ENCODE measurements at places on chromosomes 5 and 9.

DNA sequence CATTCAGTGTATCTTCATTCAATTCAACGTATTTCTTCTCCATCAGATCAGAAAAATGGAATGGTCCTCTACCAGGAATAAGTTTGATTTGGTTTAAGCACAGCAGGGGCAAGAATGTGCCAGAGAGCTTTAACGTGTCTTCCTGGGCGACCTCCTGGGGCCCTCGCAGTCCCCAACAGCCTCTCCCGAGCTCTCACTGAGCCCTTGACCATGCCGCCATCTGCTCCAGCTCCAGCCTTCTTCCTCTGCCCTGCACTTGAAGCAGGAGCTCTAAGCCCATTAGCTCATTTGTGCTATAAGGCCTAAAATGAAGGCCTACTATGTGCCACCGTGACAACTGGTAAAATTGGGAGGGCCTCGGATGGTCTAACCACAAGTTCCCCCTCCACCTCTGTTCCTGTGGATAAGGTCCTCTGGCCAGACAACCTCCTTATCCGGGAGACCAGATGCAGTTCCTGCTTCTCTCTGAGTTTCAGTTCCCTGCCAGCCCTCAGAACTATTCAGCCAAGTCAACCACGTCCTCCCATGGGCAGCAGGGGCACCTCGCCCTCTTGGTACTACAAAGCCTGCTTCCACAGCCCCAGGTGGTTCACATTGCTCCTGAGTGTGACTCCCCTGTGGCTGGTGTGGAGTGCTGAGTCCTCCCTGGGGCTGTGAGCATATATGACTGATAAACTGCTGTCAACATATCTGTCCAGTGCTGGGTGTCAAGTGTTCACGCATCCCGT is 35.8 kb downstream of the C5orf15 start:
- no peak for DNase-seq

- no peak for DNase-seq
Observed at GRCh38 chr9:122827761-122828093, 661 bp downstream of the PDCL start.

DNA sequence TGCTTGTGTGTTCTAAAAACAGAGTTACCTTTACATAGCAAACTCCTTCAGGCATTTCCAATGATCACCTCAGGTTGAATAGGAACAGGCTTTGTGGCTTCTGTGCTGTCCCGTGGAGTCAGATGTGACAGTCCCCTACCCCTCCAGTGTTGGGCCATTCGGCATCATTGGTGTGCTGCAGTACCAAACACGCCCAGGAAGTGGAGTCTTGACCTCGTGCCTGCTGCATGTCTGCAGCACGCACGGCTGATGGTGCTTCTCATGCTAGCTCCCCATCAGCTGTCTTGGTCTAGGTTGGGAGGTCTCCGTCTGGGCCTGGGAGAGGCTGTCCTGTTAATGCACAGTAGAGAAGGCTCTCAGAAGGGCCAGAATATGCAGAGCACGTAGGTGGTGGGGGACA is 42.5 kb upstream of the PHF2 start:
- DNase-seq = no peak

DNA sequence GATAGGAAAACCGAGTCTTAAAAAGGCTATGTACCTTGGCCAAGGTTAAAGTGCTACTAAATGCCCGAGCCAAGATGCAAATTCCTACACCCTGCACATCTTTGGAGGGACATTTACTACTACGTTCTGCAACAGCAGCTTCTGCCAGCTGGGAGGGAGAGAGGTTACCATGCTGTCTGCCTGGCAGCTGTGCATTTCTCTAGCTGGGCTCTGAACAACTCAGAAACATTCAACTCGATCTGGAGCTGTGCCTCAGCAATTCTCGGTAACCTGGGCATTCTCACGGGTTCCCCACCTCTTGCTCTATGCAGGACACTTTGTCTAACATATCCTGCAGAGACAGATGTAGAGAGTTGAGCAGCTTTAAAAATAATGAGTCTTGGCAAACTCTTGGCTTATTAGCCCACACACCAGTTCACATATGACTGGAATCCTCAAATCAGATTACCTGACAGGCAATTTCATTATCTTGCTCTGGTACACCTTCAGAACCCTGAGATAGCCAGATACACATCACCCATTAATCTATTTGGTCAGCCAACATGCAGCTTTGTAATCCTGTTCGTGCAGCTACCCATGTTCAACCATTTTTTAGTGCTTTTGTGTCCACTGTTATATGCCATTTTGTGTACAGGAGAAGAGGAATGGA is 115.8 kb downstream of the EFNA5 start:
- no peak for DNase-seq

DNA sequence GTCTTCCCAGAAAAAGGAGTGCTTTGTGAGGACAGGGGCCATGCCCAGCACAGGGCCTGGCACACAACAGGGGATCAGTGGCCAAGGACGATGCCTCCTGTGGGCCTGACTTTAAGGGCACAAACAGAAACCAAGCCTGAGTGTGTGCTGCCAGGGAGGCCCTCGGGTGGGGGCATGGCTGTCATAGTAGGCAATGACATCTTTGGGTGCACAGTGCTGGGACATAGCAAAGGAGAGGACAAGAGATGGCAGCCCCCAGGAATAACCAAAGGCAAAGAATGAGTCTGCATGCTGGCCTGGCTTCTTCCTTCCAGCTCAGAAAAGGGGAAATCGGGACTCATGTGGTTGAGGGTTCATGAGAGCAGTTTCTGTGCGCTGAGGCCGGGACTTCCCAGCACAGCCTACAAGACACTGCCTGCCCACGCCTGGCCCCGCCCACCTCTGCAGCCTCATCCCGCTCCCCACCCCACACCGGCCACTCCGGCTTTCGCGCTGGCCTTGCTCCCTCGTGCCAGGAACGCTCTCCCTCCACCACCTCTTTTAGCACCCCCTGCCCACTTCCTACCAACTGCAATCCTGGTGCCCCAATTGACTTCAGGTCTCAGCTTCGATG is 13.8 kb upstream of the LHX2 start:
- no peak for DNase-seq

DNA sequence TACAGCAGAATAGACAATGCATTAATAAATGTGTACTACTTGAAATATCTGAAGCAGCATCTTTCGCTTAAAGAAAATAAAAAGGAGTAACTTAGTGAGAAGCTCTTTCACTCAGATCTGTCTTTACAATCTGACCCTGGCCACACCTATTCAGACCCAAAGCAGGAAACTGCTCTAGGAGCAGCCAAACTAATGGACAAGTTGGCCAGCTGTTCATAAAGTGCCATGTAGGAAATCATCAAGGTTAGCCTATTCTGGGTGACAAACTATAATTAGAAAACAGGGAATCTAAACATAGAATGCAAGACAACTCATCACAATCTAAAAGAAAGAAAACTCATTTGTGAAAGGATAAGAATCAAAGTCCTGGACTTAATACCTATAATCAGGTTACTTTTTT is 101.3 kb downstream of the AGTPBP1 start:
- DNase-seq = no peak

DNA sequence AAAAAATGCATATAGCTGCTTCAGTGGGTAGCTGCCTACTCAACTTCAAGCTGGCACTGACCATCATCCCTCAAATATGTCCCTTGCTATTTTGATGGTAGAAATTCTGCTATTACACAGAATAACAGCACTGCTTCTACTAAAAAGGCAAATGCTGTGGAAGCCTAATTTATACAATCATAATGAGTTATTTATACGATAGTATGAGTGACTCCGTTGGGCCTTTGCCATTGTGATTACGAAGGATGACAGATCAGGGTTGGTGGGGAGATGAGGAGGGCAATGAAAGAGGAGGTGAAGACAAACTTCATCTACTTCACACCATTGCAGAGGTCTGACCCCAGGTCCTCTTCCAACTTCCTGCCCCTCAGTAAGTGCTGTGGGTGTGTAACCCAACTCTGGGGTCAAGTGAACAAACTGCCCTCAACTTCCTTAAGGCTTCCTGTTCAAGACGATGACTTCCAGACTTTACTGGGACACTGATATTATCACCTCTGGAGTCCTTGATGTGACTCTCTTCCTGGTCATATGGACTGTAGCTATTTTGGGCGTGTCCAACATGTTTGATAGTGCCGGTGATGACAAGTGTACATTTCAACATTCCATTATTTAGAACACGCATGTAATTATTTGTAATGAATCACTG is 74.1 kb upstream of the RPS23 start:
- DNase-seq = no peak

DNA sequence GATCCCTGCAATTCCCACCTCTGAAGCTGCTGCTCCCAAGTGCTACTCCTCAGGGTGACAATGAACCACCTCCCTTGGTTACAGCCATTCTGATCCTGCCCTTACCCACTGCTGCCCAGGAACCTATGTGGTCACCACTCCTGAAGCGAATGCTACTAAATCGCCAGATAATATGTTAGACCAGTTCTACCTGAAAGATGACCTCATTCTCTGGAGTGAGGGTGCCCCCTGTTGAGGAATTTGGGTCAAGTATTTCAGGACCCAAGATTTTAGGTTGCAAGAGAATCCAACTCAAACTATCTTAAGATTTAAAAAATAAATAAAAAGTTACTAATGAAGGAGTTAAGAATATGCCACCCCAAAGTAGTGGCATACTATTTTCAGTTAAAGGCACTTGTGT is 5.8 kb upstream of the SNAPC3 start:
- no peak for DNase-seq

DNA sequence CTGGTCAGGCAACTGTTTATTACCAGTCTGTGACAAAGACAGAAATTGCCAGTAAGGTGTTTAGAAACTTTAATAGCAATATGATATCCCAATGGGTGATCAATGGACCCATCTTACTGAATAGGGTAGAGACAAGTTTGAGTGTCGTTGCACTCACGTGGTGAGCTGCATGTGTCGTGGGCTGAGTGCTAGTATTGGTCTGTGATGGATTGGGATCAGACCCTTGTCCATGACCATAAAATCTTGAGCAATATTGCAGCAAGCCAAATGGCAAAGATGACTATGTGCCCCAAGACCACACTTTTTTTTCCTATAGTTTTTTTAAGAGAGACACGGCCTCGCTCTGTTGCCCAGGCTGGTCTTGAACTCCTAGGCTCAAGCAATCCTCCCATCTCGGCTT is 114.5 kb downstream of the PALM2AKAP2 start:
- no peak for DNase-seq

GRCh38 chr9:11064909-11065308 is 452.1 kb upstream of the PTPRD start:
- DNase-seq = no peak

- DNase-seq = no peak
Observed at GRCh38 chr5:43411495-43411894, 696 bp downstream of the CCL28 start.

GRCh38 chr5:138632900-138633489 is 57.8 kb upstream of the HSPA9 start:
- DNase-seq = no peak

GRCh38 chr5:72587661-72588308 is 80.6 kb upstream of the ZNF366 start:
- DNase-seq = no peak

- DNase-seq = no peak
Observed at GRCh38 chr9:970151-970996, 6.1 kb upstream of the DMRT3 start.

GRCh38 chr5:138875946-138876345 is 811 bp upstream of the LRRTM2 start:
- DNase-seq = no peak

GRCh38 chr5:102380174-102380573 is 84.1 kb upstream of the SLCO4C1 start:
- DNase-seq = no peak

DNA sequence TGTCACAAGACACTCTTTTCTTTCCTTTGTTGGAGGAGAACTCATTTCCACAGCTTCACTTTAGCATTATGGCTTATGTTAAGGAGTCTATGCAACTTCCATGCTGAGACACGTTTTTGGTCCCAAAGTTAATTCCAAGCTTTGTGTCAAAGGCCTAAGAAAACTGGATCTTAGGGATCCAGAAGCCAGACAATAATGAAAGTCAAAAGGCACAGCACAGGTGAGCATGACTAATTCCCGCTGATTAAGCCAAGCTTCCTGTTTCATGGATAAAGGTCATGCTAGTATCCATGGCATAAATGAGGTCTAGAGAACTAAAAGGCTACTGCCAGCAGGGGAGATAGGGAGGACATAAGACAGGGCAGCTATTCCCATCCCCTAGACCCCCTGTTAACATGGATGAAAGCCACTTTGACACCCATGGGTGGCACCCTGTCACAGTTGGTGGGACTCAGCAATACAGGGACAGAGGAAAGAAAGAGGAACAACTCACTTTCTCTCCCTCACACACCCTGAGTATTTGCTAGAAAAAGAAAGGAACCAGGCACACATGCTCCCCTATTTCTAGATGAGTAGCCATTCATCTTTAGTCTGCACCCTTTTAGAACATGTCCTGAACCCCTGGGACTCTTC is 438.1 kb upstream of the CDH9 start:
- no peak for DNase-seq

DNA sequence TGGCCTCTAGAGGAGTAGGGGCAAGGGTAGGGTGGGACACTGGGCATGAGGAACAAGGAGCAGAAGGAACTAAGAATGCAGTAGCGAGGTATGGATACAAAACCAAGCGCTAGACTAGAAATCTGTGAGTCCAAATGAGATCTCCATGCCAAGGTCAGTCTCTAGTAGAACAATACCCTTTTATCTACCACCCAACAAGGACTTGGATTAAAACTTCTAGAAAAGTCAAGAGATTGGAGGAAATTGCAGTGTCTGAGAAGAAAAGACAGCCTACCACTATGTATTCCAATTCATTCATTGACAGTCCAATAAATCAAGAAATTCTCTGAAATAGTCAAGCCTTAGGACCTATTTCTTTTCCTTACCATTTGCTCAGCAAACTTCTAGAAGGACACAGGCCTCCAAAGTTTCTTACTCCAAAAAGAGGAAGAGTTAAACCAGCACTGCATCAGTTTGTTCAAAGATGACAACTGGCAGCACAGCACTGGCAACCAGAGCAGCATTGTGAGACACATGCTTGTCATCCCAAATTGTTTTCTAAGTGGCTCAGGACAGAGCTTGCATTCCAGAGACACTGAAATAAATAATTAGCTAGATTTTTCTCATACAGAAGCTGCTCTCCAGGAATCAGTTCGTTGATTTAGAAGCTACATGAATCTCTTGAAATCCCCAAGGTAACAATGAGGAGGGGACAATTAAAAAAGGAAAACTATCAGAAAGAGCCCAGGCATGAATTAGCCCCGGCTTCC is 22.6 kb downstream of the ABCA1 start:
- DNase-seq = no peak

GRCh38 chr9:105647595-105648349 is 14.5 kb upstream of the TAL2 start:
- no peak for DNase-seq

- DNase-seq = no peak
Observed at GRCh38 chr5:140142856-140143255, 17.1 kb downstream of the IGIP start.

DNA sequence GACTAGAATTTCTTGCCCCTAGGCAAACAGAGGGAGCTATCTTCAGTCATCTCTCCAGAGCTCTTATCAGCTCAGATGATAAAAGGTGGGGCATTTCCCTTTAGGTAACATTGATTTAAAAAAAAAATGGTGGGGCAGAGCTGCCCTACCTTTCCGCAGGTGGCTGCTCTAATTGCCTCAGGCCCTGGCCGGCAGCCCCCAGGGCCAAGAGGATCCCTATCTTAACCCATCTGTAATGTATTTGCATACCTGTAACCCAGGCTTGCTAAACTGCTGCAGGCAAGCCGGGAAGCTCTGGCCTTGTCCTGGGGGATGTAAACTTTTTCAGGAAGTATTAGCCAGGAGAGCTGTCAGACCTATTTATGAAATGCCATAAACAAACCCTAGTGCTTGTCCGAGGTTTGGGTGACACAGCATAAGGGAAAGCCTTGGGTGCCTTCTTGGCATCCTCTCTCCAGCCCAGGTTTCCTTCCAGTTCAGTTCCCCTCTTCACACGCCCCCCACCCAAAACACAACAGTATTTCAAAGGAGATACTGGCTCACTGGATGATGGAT is 20.9 kb upstream of the ZSWIM6 start:
- no peak for DNase-seq

- no peak for DNase-seq
Observed at GRCh38 chr5:3997670-3998069, 402.0 kb downstream of the IRX1 start.
